ENCODE measurements at places on chromosomes 5 and 9.

- no peak for DNase-seq
These were observed 173.0 kb downstream of the OLFM1 start for GRCh38 chr9:135260221-135261180.

GRCh38 chr5:143629871-143630659, 181.9 kb upstream of the HMHB1 start:
- DNase-seq: no peak

DNA sequence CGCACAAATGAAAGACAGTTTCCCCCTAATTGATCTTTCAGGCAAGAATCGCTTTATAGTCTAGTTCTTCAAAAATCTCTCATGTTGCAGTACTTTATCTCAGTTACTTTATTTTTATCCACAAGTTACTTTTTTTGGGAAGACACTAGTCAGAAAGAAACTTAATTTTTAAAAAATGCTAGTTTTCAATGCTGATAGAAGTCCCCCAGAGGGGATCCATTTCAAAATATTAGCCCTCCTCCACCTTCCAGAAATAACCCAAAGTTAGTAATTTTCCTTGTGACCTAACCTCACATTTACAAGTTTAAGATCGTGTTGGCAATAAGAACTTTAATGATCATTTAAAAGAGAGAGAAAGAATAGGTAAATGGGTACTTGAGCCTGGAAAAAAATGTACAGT, 11.0 kb downstream of the C1QTNF3 start:
- DNase-seq: no peak

- no peak for DNase-seq
These were observed 106.9 kb downstream of the GABRG2 start for GRCh38 chr5:162174358-162174974.

- DNase-seq: no peak
These were observed 142.5 kb downstream of the SNCAIP start for GRCh38 chr5:122454541-122454940.

- DNase-seq: no peak
These were observed 73.6 kb downstream of the ADRB2 start for GRCh38 chr5:148899993-148900392.

DNA sequence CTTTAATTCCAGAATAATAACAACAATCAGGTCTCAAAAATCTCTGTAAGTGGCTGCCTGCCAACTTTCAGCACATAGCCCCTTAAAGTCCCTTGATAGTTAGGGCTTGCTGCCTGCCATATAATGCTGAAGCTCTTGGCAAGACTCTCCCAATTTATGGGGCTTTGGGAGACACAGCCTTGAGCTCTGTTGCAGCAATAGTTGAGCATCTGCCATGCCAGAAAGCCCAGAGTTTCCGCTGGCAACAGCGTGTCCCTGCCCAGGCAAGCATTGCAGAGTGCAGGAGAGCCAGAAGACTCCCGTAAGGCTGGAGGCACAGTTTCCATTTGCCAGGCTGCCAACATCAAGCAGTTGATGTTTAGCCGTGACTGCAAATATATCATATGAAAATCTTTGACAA, 678.5 kb upstream of the NUDT12 start:
- no peak for DNase-seq

DNA sequence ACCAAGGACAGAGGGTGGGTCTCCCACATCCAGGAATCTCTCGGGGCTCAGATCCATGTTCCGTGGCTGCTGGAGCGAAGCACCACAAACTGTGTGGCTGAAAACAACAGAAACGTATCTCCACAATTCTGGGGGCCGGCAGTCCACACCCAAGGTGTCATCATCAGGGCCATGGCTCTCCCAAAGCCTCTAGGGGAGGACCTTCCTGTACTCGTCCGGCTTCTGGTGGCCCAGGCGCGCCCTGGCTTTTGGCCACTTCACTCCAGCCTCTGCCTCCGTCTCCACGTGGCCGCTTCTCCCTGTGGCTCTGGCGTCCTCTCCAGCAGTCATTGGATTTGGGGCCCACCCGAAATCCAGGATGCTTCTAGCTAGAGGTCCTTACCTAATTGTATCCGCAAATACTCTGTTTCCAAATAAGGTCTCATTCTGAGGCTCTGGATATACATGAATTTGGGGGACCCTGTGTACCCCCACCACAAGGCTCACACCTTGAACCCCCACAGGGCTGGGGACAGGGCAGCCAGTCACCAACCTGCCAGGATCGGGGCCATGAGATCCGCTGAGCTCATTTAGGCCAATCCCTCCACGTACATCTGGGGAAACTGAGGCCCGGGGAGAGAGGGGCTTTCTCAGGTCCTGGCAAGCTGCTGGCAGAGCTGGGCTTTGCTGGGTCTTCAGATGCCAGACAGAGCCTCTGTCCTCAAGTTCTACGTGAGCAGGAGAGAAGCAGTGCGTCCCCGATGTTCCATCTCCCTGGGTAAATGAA, 158.2 kb downstream of the OLFM1 start:
- DNase-seq: no peak

Measured in stimulated activated CD4-positive, alpha-beta T cell treated with anti-CD3 and anti-CD28 coated beads, TNF-alpha, amount 100 ng/mL, for 48 hours (primary cell).